ENCODE measurements at places on chromosomes 2 and 18. TPM values are rescaled to one million over a fixed set of nuclear protein-coding genes. Genes with fewer than 3 reads are reported as not detected.

Gene MRPL33
- total RNA-seq, result 356 TPM

DNA sequence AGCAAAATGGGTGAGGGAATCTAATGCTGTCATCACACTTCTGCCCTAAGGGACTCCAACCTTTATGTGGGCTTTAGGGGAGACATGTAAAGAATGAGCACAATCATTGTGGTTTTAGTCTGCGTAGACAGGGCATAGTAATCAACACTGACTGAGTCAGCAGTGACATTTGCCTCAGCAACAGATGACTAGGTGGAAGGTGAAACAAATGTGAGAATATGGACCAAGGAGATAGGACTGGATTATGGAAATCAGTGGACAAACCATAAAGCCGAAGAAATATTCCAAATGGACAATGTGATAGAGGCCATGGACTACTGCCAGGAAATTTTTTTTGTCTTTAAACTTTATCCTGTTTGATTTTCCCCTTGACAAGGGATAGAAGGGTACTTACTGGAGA is 83.9 kb downstream of the PDK1 start:
- DNase-seq, result no peak

DNA sequence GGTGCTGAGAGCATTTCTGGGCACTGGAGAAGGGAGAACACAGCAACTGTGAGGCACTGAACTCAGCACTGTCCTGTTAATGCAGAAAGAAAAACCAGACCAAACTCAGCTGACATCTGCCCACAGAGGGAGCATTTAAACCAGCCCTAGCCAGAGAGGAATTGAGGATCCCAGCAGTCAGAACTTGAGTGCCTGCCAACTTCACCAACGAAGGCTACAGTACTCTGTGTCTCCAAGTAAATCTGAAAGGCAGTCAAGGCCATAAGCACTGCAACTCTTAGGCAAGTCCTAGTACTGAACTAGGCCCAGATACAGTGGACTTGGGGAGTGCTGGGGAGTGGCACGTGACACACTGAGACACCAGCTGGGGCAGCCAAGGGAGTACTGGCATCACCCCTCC is 176.2 kb upstream of the ZC3H15 start:
- DNase-seq, result no peak

DNA sequence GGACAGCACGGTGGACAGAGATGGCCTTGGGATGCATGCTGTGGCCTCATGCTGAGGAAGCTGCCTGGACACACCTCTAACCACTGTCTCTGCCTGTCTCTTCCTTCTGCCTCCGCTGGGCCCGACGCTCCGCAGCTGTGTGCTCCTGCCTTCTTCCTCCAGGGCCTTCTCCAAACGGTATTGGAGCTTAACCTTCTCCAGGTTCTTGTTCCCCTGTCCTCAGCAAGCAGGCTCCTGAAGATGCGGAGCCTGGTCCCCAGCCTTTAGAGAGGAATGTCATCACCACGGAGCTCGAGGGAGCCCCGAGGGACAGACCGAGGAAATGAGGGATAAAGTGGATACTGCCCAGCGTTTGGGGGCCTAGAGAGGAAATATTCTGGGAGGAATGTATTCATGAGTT is 155.1 kb downstream of the DYSF start:
- no peak for DNase-seq

Measured in Right ventricle myocardium superior (tissue), 1 donor.